ENCODE measurements at places on chromosomes 7 and 10. TPM values are rescaled to one million over a fixed set of nuclear protein-coding genes. Genes with fewer than 3 reads are reported as not detected.

DNA sequence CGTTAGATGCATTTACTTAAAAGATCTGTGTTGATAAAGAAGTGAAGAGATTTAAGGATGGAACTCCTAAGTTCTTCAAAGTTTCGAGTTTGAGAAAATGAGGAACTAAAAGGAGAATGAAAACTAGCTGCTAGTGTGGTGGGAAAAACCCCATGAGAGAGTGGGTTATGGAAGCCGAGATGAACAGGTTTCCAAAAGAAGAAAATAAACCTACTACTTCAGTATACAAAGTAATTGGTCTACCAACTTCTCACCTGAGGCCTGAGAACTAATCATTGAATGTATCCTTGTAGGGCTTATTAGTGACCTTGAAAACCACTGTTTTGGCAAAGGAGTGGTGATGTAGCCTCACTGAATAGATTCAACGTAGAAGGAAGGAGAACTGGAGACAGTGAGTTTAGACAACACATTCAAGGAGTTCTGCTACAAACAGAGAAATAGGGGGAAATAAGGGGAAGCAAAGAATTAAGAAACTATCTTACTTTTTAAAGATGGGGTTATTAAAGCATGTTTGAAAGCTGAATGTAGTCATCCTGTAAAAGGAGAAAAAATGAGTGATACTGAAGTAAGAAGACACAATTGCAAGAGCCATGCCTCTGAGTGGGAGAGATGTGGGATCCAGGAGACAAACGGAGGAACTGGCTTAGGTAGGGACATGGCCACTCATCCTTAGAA lies 50.8 kb downstream of the CH25H start:
- no peak for DNase-seq

- no peak for DNase-seq
Observed at GRCh38 chr7:115574681-115575291, 455.8 kb downstream of the TFEC start.

The CAV2 gene
- 155 TPM for total RNA-seq

The MNX1 gene
- total RNA-seq = under 0.01 TPM

The TRPV5 gene
- not detected for total RNA-seq

The NXPH1 gene
- not detected for total RNA-seq

- DNase-seq = no peak
Observed at GRCh38 chr10:46289209-46289810, 2.5 kb downstream of the ANTXRL start.

DNA sequence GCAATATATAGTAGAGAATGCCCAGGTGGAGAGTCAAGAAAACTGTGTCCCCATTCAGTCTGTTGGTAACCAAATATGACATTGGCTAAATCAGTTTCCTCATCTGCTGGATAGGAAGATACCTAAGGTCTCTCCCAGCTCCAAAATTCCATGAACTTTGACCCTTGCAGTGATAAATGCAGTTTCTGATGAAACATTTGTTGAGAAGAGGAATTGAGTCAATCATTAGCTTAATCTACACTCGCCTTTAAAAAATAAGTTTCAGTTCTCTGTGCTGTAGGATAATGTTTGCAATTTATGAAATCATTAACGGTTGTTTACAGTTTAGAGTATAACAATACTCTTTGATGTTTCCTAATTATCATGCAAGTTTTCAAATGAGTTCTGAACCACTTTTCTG lies 38.0 kb upstream of the SLC25A13 start:
- no peak for DNase-seq

DNA sequence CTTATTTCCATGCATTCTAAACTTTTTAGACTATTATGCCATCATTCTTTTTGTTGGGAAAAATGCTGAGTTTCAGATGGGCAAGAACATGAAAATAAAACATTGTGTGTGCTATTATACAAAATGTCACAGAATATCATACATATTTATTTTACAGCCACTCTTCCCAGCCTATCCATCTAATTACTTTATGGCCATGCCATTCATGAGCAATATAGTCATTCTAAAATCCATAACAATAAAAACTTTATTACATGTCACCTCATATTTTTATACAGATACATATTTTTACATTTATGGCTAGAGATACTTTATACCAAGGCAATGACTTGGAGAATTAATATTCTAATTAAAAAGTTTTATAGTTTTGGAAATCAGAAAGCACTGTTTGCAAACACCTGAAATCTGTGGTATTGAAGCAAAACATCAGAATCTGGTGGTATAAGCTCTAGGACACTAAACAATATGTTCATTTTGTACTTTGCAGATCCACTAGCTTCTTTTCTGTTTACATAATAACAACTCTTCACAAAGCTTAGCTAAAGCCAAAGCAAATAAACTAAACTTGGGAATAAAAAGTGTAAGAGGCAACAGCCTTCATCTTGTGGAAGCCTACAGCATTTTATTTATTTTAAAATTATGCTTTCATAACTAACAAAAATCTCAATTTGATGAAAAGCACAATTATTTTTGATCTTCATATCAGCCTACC lies 210.1 kb downstream of the RNLS start:
- no peak for DNase-seq

Measured in dermis microvascular lymphatic vessel endothelial cell (primary cell).